ENCODE measurements at places on chromosomes 5 and 9. TPM values are rescaled to one million over a fixed set of nuclear protein-coding genes. Genes with fewer than 3 reads are reported as not detected.

Gene SYNPO
- total RNA-seq = 13.7 TPM

Gene OBP2B
- total RNA-seq = 35.2 TPM

Gene FIBCD1
- total RNA-seq = 0.36 TPM

Gene C1QTNF3
- total RNA-seq = 1.6 TPM

Gene PLPPR1
- not detected for total RNA-seq

Gene CARTPT
- total RNA-seq = 1.5 TPM

Gene PCDHB9
- total RNA-seq = 1.0 TPM

Gene SLC36A3
- total RNA-seq = not detected

Gene GTF3C5
- 63.1 TPM for total RNA-seq

Gene WNK2
- total RNA-seq = 77.9 TPM

Gene MACIR
- 20.1 TPM for total RNA-seq

Gene PCDHGB1
- total RNA-seq = 6.5 TPM

Gene MELK
- total RNA-seq = 1.1 TPM

Gene IRX4
- 1.8 TPM for total RNA-seq

Gene ERCC8
- 12.3 TPM for total RNA-seq

Gene PCDHB2
- total RNA-seq = 23.0 TPM

Gene SLC45A2
- total RNA-seq = not detected

Gene NTRK2
- 11.1 TPM for total RNA-seq

Gene POLR3G
- total RNA-seq = 6.4 TPM

Gene FOXE1
- 5.5 TPM for total RNA-seq

Gene PCSK5
- total RNA-seq = 32.2 TPM

Gene GRIN3A
- 0.80 TPM for total RNA-seq

Gene TLN1
- 167 TPM for total RNA-seq
